ENCODE measurements at places on chromosomes 4 and X.

DNA sequence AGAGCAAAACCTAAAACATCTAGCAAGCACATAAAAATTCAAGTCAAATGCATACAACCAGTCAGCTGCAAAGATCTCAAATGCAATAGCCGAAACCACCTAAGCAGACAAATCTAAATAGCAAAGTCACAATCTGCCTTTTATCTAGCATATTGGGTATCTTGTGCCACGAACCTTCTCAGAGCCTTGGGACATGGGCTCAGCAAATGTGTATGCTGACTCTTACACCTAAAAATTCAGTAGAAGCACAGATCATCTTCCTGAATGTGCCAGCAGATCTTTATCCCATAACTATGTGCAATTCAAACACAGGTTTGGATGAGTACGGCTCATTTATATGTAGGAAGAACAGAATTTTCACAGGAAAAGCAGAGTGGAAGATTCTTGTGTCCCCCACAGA, 492.1 kb downstream of the INPP4B start:
- DNase-seq = no peak

- no peak for DNase-seq
Observed at GRCh38 chrX:44010626-44011025, 37.4 kb upstream of the NDP start.

GRCh38 chrX:39262641-39263040, 461.4 kb downstream of the MID1IP1 start:
- DNase-seq = no peak

GRCh38 chrX:44012484-44013096, 39.4 kb upstream of the NDP start:
- DNase-seq = peak; percentile 65

GRCh38 chr4:108080747-108081146, 88.0 kb downstream of the LEF1 start:
- peak; percentile 68 for DNase-seq

DNA sequence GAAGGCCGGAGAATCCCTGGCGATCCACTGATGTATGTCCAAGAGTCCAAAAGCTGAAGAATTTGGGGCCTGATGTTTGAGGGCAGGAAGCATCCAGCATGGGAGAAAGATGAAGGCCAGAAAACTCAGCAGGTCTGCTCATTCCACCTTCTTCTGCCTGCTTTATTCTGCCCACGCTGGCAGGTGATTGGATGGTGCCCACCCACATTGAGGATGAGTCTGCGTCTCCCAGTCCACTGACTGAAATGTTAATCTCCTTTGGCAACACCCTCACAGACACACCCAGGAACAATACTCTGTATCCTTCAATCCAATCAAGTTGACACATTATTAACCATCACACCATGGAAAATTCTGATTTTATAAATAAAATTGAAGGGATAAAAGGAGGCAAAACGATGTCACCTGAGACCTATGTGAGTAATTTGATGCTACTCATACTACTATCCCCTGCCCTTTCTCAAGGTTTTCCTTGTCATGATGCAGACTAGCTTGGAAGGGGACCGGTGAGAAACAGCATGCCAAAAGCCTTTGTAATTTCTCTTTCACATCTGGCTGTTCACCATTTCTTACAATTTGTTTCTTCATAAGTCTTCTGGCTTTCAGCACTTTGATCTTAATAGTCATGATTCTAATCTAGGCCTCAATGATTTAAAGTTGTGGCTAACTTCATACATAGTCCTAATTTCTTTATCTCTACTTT, 9.7 kb upstream of the PYURF start:
- DNase-seq = no peak

All from activated effector memory CD4-positive, alpha-beta T cell treated with anti-CD3 and anti-CD28 coated beads, Interleukin-2, amount 50 U/mL, for 16 hours (primary cell).